Stimulated activated CD4-positive, alpha-beta T cell treated with anti-CD3 and anti-CD28 coated beads, TNF-alpha, amount 100 ng/mL, for 24 hours (primary cell): ENCODE measurements at places on chromosomes 11 and 22.
A peak's percentile ranks its signal among the peaks of the same experiment; 100 is the strongest.

DNA sequence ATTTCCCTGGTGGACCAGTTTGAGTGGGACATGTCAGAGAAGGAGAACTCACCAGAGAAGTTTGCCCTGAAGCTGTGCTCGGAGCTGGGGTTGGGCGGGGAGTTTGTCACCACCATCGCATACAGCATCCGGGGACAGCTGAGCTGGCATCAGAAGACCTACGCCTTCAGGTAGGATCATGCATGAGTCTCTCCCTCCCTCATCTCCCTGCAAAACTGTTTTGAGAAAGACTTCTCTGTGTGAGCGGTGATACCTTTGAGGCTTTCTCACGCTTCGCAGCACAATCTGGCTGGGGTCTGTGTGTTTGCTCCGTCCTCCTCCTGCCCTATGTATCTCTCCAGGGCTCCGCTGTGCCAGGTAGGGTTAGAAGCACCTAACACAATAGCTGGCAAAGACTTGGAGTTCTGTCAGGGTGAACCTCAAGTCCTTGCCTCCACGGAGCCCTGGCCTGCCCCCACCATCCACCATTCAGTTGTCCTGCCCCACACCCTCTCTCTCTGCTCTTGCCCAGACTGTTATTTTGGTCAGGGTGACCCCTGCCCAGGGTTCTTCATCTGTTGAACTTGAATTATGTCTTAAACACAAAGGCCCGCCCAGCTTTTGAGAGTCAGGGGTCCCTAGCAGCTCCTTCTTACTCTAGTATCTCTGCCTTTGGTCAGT is 13.4 kb downstream of the DERL3 start:
- no peak for DNase-seq

DNA sequence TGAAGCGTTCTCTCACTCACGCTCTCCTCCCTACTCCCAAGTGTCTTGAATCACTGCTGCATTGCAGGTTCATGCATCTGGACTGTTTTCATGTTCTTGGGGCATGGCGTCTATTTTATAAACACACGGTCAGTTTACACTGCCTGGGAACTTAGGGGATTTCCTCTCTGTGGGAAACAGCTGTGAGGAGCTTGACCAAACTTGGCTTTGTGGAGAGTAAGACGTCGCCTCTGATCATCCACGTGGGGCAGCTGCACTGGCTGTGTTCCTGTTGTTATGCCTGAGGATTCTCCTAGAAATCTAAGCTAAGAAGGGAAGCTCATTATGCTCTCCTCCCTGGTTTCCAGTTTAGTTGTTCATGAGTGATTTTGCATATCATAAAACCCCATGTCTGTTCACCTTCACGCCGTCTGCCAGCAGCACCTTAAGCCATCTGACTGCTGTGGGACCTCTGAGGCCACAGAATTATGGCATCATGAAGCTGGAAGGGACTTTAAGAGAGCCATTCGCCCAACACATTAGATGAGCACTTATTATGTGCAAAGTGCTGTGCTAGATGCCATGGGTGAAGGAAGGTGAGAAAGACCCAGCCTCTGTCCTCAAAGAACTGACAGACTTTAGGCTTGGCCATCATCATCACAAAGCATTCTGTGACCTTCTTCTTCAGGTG is 38.8 kb upstream of the POU2AF1 start:
- DNase-seq, result no peak

GRCh38 chr22:24046024-24046423 is 34.9 kb downstream of the CABIN1 start:
- DNase-seq, result no peak

DNA sequence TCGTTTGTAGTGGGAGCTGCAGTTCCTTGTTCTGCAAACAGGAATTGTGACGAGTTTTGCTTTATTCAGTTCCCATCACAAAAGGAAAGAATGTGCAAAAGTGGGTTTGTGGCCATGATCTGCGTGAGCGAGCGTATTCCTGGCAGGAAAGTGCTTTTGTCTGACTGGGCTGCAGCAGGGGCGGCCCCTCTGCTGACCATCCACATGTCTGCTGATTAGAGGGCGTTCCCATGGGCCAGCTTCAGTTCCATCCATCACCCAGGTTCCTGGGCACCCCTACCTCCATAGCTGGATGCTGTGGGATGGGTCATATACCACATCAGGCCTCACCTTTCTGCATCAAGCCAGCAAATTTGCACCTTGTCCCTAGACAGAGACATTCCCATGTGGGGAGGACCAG is 28.9 kb upstream of the GAL start:
- no peak for DNase-seq

DNA sequence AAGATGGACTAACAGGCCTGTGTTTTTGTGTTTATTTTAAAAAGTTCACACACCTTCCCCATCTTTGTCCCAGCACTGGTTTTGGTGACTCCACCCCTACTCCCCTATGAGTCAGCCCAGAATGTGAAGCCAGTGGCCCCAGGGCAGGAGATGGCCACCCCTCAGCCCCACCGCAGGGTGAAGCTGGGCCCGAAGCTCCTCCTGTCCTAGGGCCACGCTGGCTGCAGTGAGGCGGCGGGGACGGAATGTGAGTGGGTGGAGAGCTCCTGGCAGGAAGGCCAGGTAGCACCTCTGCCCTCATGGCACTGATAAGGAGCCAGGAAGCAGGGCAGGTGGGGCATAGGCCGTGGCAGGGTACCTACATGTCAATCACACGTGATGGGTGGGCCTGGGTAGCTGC is 39.9 kb downstream of the SGSM3 start:
- DNase-seq, result no peak

DNA sequence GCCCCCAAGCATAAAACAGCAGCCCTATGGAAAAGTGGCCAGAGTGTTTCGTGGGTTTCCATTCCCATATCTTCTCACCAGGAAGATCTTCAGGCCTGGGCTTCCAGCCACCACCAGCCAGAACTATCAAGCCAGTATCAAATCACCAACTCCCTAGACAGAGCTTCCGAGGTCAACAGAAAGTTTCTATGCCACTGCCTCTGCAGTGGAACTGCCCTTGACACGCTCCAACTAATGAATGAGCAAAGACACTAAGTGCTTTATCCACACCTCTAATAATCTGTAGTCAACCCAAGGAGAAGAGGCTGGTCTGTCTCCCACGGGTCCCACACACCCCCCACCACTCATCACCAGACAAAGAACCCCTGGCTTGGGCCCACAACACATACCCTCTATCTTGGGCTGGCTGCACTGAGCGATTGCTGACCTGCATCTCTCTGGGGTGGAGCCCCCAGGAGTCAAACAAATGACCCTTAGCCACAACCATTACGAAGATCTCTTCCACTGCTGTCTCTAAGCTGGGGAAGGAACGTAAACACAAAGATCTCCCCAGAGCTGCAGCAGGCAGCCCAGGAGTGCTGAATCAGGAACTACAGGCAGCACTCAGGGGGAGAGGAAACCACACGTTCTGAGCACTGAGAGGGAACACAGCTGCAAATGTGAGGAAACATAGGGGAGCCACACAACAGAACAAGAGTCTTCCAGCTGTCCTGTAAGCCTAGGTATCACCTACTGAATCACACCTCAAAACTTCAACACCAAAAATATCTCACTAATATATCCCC is 9.7 kb downstream of the OR5AN1 start:
- no peak for DNase-seq

DNA sequence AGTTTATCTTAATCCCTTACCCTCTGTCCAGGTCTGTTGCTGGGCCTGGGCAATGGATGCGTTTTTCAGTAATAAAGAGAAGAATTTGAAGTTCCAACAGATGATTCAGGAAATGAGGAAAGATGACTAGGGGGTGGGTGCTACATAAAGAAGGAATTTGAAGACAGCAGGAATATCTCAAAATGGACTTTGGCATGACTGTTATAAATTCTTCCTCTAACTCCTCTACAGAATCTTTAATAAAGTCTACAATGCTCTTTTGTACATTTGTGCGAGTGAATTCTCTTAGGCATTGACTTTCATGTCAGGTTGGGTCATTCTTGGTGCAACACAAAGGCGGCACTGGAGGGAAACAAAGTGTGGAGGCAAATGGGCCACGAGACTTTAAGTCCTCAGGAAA is 35.1 kb upstream of the PRSS23 start:
- DNase-seq, result no peak

DNA sequence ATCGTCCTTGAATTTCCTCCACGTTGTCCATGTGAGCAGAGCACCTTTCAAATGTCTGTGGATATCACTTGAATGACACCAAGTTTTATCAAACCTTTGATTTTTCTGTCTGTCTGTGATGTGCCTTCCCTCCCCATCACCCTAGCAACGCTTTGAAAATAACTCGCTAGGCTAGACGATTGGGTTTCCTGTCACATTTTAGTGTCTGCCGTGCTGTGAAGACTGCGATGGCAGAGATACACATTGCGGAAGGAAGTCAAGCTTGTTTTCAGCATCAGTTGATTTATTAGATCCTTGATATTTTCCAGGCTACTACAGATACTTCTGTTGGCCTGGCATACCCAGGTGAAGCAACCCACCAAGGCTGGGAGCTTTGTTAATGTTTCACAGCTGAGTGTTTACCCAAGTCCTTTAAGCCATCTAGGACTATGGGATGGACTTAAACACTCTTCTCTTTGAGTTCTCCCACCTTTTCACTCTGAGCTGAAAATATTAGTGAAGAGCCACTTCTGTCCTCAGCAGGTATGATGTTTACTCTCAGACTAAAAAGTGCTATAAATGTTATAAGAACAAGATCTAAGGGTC is 93.6 kb upstream of the CD44 start:
- DNase-seq, result peak; percentile 36

DNA sequence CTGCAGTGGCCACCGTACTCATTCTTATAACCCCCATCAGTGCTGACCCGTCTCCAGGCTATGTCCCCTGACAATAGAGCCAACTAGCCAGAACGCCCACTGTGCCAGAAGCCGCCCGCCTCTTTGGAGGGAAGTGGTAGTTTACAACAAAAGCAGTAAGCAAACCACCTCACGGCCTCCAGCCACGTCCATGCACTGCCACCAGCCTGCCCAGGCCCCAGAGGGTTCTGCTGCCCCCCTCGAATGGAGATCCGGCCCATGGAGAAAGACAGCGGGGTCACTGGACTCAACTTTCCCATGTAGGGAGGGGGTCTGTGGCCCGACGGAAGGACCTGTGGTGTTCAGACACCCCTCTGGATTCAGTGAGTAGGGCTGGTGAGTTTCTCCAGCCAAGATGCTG is 340.3 kb downstream of the CTTN start:
- DNase-seq, result no peak

GRCh38 chr22:26623984-26624383 is 2.2 kb downstream of the CRYBA4 start:
- no peak for DNase-seq

GRCh38 chr11:73565804-73566203 is 32.1 kb downstream of the FAM168A start:
- DNase-seq, result no peak

DNA sequence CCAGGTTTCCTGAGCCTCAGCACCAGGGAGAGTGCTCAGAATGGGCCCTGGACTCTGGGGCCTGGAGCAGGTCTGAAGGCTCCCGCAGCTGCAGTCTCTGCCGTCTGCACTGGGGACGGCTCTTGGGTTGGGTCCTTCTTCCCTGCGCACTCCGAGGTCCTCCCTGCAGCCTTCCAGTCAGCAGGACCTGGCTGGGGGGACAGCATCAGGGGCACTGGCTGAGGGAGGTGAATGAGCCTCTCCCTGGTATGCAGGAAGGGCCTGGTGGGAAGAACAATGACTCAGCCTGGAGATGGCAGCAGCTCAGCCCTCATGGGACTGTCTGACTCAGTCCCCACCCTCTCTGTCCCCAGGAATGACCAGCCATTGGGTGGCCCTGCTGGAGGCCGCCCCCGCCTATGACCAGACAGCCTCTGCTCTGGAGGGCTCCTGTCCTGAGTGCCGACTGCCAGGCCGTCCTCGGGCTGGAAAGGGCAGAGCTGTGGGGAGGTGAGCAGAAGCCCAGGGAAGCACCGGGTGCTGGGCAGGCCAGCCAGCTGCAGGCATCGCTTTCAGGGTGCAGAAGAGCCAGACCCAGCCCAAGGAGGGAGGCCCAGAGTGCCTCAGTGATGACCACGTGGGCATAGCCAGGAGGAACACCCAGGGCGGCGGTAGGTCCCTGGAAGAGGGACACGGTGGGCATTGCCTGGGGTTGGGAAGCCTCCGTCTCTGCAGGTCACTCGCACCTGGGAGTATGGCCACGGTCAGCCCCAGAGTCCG is 455.0 kb downstream of the BRD1 start:
- DNase-seq, result no peak

- no peak for DNase-seq
Measured at GRCh38 chr11:24855951-24856350, 359.1 kb downstream of the LUZP2 start.
